ENCODE measurements at places on chromosomes 2 and 18.

- DNase-seq, result no peak
Measured at GRCh38 chr18:9596226-9596625, 18.1 kb downstream of the PPP4R1 start.

- DNase-seq, result no peak
Measured at GRCh38 chr18:3269241-3269913, 7.4 kb downstream of the MYL12B start.

- DNase-seq, result no peak
Measured at GRCh38 chr2:43941359-43941758, 54.4 kb downstream of the LRPPRC start.

- DNase-seq, result no peak
Measured at GRCh38 chr2:128160616-128161275, 69.7 kb downstream of the UGGT1 start.

DNA sequence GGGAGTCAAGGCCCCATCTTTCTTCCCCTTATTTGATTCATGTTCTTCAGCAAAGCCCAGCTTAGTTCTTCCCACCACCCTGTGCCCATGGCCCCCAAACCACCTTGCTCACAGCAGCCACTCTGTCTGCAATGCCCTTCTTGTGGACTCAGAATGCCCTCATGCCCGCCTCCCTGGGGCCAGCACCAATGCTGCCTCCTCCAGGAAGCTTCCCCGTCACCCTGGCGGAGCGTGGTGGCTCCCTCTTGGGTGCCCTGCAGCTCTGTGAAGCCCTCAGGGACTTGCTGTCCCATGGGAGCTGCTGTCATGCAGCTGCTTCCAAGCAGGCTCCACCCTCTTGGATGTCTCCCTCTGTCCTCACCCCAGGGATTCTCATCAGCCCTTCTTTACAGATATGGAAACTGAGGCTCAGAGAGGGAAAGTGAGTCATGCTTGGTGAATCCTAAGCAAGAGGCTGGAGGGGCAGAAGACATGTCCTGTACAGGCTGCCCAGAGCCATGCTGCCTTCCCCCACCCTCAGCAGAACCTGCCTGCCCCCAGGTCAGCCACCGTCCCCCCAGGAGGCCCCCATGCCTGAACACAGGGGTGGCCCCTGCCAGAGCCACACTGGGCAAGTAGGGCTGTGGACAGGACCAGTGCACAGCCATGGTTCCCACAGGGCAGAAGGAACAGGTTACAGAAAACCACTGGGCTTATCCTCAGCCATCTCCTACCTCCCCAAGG is 11.8 kb upstream of the DUSP2 start:
- no peak for DNase-seq

- no peak for DNase-seq
Measured at GRCh38 chr2:63837036-63837594, 4.6 kb upstream of the UGP2 start.

DNA sequence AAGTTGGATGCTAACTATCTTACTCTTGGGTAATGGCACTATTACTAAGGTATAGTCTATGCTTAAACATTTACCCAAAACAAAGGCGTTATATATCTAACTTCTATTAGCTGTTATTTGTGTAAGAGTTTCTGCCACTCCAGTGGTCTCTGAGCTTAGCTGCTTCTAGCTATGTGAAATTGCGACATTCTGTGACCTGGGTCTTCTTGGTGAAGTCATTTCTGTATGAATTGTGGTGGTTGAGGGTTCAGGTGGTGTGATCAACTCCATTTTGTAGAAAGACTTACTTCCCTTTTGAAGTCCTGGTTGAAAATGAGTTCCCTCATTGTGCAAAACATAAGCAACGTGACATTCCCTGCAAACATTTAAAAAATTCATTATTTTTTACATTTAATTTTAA is 221.6 kb downstream of the PIK3C3 start:
- no peak for DNase-seq

- no peak for DNase-seq
Measured at GRCh38 chr18:43760010-43760409, 482.7 kb upstream of the SYT4 start.

Measured in stimulated activated CD8-positive, alpha-beta memory T cell treated with anti-CD3 and anti-CD28 coated beads, Interleukin-12 subunit alpha, Interleukin-12 subunit beta, amount 100 ng/mL, for 4 hours (primary cell).